D721Med (cell line): ENCODE measurements at places on chromosomes 1 and 21.

DNA sequence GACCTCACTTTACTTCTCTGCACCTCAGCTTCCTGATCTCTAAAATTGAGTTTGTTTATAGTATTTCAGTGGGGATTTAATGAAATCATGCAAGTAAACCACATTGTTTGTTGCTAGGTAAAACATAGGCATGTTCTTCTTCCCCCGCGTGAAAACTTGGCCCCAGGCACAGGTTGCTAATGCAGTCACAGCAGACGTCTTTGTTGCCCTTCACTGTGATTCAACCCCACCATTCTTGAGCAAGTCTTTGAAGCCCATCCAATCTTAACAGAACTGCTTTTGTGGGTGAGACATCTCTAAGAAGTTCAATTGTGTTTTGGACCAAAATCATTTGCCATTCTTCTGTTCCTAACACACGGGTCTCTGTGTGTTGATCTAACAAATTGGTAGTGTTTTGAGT lies 185.5 kb downstream of the ZNF281 start:
- no peak for DNase-seq

- no peak for DNase-seq
These were observed 588.3 kb upstream of the USP24 start for GRCh38 chr1:55803429-55803828.

GRCh38 chr1:239899747-239900146 lies 191.9 kb upstream of the FMN2 start:
- no peak for DNase-seq

DNA sequence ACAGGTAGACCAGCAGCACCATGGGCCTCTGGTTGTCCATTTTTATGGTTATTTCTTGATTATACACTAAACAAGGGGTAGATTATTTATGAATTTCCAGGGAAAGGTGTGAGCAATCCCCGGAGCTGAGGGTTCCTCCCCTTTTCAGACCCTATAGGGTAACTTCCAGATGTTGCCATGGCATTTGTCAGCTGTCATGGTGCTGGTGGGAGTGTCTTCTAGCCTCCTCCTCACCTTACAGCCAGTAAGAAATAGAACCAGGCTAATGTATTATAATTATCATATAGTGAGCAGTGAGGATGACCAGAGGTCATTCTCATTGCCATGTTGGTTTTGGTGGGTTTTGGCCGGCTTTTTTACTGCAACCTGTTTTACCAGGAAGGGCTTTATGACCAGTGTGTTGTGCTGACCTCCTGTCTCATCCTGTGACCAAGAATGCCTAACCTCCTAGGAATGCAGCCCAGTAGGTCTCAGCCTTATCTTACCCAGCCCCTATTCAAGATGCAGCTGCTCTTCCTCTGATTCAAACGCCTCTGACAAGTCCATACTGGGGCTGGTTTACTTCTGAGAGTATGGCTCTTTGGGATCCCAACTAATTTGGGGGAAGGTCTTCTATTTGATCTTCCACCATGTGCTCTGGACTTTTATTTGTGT lies 13.5 kb upstream of the TINAGL1 start:
- DNase-seq = no peak

- no peak for DNase-seq
These were observed 60.0 kb downstream of the MRPS6 start for GRCh38 chr21:34133392-34133791.

DNA sequence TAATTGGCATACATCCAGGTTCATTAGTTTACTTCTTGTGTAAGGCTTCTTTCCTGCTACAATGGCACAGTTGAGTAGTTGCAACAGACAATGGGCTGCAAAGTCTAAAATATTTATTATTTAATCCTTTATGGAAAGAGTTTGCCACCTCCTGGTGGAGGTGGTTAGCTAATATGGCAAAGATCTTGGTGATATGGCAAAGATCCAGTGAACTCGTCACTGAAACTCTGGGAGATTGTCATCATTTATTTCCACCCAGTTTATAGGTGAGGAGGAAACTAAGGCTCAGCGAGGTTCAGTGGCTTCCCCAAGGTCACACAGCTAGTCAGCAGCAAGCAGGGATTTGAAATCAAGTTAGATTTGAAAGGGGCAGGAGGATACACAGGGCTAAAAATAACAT lies 16.1 kb upstream of the IFFO2 start:
- DNase-seq = no peak

DNA sequence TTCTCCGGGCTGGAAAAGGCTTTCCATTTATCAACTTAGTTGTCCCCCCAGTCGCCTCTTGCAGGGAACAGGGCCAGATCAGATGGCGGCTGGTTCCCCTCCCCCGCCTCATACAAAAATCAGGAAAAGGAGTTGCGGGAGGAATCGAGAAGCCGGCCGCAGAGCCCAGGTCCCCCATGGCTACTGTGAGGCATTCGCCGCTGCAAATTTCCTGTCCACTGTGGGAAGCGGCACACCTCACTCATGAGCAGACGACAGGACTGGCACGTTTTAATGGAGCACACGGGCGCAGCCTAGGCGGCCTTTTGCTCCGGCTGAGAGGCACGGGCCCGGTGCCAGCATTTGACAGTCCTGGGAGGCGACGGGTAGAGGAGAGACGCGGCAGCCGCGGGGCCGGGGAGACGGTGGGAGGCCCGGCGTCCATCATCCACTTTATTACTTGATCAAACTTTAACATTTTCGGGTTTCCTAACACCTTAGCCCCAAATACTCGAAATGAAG lies 1.1 kb downstream of the GNG4 start:
- no peak for DNase-seq

- no peak for DNase-seq
These were observed 138.7 kb upstream of the ZNF648 start for GRCh38 chr1:182200025-182200812.
